ENCODE measurements at places on chromosomes 13 and 19.
A peak's percentile ranks its signal among the peaks of the same experiment; 100 is the strongest.

- DNase-seq, result peak; percentile 75
Measured at GRCh38 chr19:13847407-13848339, 29.3 kb upstream of the NANOS3 start.

DNA sequence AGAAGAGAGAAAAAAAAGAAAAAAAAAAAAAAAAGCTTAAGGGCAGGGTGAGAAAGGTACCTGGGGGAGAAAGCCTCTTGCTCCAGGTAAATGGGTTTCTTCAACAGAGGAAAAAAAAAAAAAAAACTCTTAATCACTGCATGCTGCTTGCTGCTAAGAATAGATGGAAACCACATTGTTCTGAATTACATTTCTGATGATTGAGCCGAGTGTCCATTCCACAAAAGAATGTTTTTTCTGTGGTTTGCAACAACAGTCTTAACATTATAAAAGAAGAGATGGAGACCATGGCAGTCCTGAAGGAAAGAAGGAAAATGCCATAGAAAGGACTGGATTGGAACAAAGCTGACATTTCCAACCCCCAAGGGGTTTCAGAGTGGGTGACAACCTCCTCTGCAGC, 1312.7 kb downstream of the SLITRK1 start:
- no peak for DNase-seq

GRCh38 chr13:51783428-51784094, 20.4 kb downstream of the DHRS12 start:
- DNase-seq, result no peak

- peak; percentile 72 for DNase-seq
Measured at GRCh38 chr19:10812902-10813404, 23.1 kb downstream of the TMED1 start.

- no peak for DNase-seq
Measured at GRCh38 chr19:15213715-15214381, 13.1 kb upstream of the NOTCH3 start.

DNA sequence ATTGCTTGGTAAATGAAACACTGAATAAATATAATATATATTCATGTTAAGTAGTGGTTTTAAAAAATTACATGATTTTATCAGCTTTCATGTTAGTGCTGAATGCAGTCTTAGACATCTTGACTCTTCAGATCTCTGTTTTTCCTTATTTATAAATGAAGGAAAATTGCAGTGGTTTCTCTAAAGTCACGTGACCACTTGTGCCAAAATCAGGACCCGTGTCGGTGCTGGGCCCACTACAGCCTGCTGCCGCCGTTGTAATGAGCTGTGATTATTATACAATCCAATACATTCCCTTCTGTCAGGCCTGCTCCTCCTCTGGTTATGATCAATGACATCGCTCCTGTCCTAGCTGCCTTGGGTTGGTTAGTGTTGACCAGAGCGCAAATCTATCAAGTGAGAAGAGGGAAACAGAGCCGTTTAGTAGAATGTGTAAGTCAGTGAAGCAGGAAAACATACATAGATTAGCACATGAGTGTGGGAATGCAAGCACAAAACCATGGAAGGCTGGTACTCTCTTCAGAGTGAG, 88.2 kb downstream of the AKAP11 start:
- DNase-seq, result no peak

GRCh38 chr13:32987462-32987861, 28.8 kb upstream of the KL start:
- DNase-seq, result no peak

GRCh38 chr19:44498988-44499387, 1.3 kb downstream of the ZNF180 start:
- DNase-seq, result no peak

- DNase-seq, result no peak
Measured at GRCh38 chr13:85771856-85772255, 27.4 kb downstream of the SLITRK6 start.

DNA sequence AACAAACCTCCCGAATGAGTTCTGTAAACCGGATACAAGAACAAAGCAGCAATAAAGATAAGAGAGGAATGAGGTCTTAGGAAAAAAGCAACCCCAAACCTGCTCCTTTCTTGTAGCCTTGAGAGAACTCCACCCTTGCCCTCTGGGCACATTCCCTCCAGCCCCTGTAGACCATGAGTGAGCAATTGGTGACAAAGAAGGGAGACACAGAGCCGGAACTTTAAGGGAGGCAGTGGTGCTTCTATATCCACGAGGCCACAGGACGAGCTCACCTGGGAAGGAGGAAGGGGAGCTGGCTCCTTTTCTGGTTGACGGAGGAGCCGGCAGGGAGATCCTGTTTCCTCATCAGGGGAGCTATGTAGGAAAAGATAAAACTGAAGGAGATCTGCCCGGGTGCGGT, 13.0 kb downstream of the BRME1 start:
- DNase-seq, result no peak

GRCh38 chr13:72379581-72379980, 347.8 kb downstream of the MZT1 start:
- no peak for DNase-seq

- no peak for DNase-seq
Measured at GRCh38 chr19:3494559-3494958, 5.9 kb downstream of the DOHH start.

GRCh38 chr13:67139551-67139950, 90.6 kb downstream of the PCDH9 start:
- DNase-seq, result no peak

GRCh38 chr13:37618554-37618953, 20.0 kb upstream of the POSTN start:
- DNase-seq, result no peak

DNA sequence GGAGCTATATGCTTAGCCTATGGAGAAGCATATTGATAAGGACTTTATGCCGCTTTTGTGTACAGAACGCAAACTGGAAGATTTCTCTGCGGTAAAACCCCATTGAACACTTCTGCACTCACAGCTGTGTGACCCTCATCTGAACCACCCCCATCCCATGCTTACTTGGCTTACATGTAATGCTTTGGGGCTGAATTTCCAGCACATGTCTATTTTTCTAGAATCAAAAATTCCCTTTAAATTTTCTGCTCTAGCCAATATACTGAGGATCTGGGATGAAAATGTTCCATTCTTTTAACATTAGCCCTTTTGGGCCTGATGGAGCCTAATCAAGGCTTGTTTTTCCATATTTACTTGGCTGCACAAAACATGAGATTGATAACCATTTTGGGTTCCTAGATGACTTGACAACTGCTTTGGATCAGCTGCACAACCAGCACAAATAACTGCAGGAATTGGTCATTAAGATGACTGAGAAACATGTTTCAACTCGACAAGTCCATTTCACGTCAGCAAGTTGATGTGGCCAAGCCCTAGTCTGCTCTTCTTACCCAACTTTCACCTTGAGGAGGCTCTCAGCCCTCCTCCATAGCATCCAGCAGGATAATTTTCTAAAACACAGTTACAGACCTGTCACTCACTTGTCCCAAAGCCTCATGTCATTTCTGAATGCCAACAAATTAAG, 52.4 kb downstream of the TNFSF11 start:
- no peak for DNase-seq

DNA sequence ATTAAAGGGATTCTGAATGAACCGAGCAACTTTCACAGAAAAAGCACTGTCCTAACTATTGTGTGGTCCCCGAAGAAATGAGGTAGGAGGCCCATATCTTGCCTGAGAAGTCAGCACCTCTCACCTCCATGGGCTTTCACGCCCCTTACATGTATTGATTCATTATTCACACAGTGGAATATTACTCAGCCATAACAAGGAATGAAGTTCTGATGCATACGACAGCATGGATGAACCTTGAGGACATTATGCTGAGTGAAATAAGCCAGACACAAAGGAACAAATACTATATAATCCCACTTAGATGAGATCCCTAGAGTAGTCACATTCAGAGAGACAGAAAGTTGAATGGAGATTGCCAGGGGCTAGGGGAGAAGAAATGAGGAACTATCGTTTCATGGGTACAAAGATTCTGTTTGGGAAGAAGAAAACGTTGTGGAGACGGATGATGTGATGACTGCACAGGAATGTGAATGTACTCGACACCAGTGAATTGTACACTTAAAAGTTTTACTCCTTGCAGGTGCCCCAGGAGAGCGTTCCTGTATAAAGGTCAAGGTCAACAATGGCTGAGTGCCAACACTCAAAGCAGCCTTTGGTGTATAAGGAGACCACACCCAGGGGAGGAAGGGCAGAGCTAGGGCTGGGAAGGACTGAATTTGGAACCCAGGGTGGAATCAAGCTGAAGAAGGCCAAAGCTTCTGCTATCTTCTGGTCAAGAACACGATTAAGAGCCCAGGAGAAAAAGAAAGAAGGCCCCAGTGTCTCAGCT, 22.5 kb downstream of the ZIC5 start:
- DNase-seq, result no peak
